ENCODE measurements at places on chromosomes 2 and 18.

DNA sequence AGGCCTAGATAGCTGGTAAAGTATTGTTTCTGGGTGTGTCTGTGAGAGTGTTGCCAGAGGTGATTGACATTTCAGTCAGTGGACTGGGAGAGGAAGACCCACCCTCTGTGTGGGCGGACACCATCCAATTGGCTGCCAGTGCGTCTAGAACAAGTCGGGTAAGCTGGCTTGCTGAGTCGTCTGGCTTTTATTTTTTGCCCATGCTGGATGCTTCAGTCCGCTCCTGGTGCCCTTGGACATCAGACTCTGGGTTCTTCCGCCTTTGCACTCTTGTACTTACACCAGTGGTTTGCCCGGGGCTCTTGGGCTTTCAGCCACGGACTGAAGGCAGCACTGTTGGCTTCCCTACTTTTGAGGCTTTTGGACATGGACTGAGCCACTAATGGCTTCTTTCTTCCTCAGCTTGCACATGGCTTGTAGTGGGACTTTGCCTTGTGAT lies 24.3 kb downstream of the DIS3L2 start:
- DNase-seq: no peak

GRCh38 chr18:69580107-69580506 lies 179.4 kb downstream of the DOK6 start:
- no peak for DNase-seq

GRCh38 chr18:42338683-42339082 lies 383.6 kb downstream of the PIK3C3 start:
- no peak for DNase-seq

DNA sequence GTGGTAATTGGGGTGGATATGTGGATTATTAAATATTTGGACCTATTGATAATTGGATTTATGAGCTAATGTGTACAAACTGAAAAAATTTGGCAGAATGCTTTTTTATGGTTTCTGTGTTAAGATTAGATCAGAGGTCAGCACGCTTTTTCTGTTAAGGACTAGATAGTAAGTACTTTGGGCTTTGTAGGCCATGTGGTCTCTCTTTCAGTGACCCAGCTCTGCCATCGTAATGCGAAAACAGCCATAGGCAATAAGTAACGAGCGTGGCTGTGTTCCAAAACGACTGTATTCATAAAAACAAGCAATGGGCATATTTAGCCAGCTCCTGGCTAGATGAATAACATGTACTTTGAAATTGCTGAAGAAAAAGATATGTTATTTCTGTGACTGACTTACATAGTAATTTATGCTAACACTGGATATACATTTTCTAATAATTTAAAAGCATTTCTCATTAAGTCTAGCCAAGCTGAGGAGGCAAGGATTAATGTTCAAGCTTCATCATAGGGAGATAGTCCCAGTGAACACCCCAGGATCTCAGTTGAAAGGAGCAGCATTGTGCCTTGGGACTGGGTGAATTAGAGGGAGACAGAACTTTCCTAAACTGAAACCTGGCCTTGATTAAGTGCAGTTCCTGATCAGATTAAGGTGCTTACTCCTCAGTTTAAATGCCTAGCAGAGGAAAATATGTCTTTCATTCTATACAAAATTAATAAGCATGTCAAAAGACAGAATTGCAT lies 20.0 kb downstream of the CCDC138 start:
- DNase-seq: no peak

- no peak for DNase-seq
These were observed 70.8 kb downstream of the MBOAT2 start for GRCh38 chr2:8932702-8933101.
